ENCODE measurements at places on chromosomes 16 and 17.
A peak's percentile ranks its signal among the peaks of the same experiment; 100 is the strongest.

DNA sequence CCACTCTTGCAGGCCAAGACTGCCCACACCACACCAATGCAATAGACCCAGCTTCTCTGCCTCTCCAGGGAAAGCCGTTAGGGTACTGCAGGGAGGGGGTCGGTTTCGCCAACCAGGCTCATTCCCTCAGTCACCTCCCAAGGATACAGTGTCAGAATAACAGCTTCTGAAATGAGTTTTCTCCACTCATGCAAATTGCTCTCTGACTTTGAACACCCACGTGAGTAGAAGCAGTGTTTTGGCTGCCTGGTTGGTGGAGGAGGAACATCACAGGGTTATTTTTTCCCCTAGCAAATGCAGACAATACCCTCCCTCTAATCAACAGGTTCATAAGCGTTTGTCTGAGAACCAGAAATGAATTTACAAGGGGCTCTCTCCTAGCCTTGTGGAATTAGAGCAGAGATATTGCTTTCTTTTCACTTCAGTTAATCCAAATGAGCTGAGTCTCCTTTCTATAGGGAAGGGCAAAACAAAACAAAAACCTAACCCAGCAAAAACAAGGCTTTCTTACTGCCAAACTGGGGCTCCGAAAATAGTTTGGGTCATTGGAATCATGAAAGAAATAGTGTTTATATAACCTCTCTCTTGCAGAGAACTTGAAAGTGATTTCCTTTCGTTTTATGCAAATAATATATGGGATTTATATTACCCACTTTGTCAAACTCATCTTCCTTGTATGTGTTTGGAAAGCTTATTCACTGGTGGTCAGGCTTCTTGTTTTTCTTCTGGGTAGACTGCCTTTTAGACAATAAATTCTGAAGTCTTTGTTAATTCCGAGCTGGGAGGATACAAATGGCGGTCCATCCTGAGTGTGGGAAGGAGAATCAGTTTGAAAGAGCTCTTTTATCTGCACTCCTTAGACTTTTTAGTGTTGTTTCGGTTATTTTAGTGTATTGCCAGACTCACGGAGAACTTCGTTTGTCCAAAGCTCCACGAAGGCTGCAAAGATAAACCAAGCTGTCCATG, 229.9 kb downstream of the MSI2 start:
- DNase-seq = no peak

DNA sequence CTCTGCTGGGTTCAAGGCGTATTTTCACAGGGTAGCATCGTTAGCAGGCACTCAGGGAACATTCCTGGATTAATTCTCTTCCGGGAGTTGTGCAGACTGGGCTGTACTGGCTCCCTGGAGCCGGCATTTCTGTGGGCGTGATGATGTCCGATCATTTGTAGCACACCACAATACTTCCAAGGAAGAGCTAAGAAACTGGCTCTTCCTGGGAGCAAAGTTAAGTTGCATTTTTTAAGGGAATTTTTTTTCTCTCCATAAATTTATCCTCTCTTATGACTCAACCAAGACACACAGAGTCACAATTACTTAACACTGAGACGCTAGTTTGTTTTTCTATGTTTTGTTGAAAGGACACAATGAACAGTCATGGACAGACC, 211.6 kb upstream of the FOXF1 start:
- no peak for DNase-seq

- no peak for DNase-seq
Measured at GRCh38 chr17:79022507-79022991, 1.4 kb upstream of the C1QTNF1 start.

DNA sequence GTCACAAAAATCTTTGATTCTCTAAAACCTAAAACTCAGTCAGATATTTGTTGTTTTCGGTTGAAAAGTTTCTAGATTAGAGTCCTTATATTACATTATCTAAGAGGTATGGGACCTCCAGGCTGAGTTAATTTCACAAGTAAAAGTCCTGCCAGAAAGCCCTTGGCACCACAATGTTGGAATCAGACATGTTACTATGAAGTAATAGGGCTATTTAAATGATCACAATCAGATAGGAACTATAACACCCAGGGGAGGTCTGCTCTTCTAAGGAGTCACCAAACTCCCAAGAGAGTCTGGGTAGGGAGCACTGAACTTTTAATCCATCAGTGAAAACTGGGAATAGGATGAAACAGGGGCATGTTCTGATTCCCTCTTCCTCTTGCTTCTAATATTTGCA, 54.2 kb downstream of the WIPI1 start:
- no peak for DNase-seq

GRCh38 chr17:27976331-27976730, 66.1 kb upstream of the NLK start:
- DNase-seq = peak; percentile 57

DNA sequence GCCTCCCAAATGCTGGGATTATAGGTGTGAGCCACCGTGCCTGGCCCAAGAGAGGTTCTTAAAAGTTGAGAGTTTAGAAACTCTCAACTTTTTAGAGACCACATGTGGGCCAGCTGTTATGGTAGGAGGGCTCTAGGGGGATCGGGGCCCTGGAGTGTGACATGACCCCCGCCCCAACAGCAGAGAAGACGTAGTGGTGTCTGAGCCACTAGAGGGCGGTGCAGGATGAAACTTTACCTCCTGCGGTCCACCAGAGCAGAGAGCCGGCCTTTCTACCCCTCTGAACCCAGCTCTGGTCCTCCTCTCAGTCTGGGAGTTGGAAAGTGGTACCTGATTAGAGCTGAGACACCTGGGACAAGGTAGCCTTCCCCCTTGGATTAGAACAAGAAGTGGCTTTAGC, 7.4 kb downstream of the CDK5RAP3 start:
- DNase-seq = peak; percentile 55

- DNase-seq = peak; percentile 96
Measured at GRCh38 chr17:73092523-73093135, at the start of gene SLC39A11. Gene SLC39A11 (minus strand): TSS chr17:73092688. CDS start chr17:73088764, 3,924 bp downstream.

DNA sequence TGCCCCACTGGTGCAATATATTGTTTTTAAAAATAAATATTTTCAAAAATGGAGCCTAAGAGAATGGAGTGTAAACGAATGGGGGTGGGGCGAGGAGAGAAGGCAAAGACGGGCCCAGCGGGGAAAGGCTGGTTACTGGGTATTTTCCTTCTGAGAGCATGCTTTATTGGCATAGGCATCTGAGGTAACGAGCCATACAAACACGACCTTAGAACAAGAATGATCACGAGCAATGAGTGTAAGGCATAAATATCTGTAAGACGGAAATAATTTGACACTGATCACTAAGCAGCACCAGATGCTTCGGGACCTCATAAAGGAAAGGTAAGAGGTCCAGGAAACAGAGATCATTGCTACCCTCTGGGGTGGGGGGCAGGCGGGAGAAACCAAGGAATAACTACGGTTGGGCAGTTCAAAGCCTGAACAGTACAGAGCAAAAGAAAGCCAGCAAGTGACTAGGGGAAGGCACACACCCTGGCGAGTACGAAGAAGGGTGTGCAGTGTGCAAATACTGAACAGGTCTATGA, 959 bp downstream of the SSH2 start:
- DNase-seq = peak; percentile 83

DNA sequence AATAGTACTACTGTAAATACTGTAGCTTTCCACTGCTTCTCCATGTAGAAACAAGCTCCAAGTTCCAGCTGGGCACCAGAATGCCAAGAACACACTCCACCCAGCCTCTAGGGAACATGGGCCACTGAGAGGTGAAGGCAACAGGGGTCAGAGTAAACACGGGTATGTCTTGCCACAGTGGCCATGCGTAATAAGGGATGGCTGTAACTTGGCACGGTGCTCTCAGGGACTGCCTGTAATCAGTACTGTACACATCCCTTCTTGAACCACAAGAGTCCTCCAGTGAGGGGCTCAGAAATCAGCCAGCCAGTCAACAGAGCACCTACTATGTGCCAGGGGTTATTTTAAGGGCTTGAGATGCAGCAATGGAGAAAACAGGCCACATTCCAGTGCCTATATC, 10.8 kb downstream of the LRRC59 start:
- DNase-seq = no peak

GRCh38 chr16:560701-561412, 663 bp downstream of the PRR35 start:
- no peak for DNase-seq

GRCh38 chr16:12440228-12440530, 363.5 kb downstream of the CPPED1 start:
- DNase-seq = no peak

DNA sequence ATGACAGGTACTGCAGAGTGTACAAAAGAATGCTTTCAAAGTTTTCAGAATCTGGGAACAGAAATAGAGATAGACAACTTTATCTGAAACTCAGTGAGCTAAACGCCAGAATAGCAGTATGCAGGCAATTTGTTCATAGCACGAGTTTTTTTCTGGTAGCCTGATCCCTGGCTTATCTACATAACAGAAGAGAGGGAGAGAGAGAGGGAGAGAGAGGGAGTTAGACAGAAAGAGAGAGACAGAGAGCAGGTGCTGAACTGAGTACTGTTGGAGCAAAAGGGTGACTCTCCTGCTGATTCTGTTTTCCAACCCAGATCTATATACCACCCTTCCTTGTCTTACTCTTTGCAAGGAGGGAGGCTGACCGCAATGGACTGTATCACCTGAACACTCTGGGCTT, 388.0 kb upstream of the CA10 start:
- DNase-seq = no peak

DNA sequence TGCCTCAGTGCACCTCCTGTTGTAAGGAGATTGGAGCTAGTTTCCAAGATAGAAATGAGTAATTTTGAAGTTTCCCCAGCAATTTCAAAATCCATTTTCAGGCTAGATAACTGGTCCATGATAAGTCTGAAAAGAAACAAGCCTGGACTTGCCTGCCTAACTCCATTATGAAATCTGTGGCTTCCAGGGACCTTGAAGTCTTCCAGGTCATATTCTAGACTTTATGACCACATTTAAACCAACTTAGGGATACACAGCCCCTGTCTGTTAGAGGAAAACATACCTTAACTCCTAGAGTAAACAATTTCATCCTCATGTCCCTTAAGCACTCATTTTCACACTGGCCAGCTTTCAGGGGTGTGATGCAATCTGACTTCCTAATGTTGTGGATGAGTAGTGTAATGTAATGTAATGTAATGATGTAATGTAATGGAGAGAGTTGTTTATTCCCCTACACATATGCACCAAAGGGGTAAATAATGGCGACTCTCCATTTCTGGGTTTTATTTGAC, 96.7 kb upstream of the FAM20A start:
- DNase-seq = no peak

DNA sequence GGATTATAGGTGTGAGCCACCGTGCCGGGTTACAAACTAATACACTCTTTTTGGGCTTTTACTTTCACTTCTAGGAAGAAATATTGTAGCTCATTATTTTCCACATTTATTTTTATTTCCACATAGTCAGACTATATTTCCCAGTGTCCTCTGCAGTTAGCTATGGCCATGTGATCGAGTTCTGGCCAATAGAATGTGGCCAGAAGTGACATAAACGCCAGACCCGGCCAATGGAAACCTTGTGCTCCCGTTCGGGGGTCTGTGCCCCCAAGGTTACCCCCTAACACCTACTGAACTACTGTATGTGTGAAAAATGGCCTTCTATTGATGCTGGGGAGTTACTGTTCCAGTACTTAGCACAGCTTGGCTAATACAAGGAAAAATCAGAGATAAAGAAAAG, 13.2 kb upstream of the RPTOR start:
- no peak for DNase-seq

- DNase-seq = no peak
Measured at GRCh38 chr17:13323990-13324389, 277.7 kb downstream of the HS3ST3A1 start.

GRCh38 chr17:79391376-79392233, 219.2 kb downstream of the RBFOX3 start:
- peak; percentile 67 for DNase-seq

- no peak for DNase-seq
Measured at GRCh38 chr16:88453217-88453531, at the start of gene ZFPM1. Gene ZFPM1 (plus strand): TSS chr16:88453280. CDS start chr16:88453639, 359 bp downstream.

DNA sequence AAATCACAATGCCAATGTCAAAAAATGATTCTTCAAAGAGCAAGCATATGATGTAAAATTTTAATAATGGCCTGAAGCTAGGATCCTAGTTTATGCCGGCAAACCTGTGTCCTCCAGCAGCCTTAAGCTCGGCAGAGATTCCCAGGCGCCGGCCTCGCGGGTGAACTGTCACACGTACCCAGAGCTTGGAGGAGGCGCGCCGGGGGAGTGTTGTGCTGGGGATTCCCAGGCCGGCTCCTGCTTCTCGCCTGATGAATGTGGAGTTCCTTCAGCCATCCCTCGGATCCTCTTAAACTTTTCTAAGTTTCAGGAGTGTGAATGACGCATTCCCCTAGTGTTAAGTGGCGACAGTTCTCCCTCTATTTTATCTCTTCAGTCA, 19.1 kb upstream of the NTN1 start:
- DNase-seq = no peak

Measured in ACHN (cell line).